ENCODE measurements at places on chromosomes 12 and 14.

- DNase-seq = no peak
These were observed 6.1 kb upstream of the TSPAN9 start for GRCh38 chr12:3071107-3071506.

DNA sequence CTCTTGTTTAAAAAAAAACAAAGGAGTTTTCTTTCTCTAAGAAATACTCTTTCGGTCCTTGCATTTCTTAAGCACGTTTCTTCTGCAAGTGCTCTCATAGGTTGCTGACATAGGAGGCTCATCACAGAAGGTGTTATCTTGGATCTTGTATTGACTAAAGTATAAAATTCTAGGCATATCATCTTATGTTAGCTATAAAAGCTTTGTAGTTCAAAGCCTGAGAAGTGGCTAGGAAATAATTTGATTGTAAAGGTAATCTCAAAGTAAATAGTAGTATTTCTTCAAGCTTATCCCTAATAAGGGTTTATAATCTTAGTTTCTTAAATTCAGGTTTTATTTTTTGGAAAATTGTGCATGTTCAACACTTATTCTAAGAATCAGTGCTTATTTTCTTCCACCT, 778.9 kb downstream of the TMTC2 start:
- no peak for DNase-seq

DNA sequence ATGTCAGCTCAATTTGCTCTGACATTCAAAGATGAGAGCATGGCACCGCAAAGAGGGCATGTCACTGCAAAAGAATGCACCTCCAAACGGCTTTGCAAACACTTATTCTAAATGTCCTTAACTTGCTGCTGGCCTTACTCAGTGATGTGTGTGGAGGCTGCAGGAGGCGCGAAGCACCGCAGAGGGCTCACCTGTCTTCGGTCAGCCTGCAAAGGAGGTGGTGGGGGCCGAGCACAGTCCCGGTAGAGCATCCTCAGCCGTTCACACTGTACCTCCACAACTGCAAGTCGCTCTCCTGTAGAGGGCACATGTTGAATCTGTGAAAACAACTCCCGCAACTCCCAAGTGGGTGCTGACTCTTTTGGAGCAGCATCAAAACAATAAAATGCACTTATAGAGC, 93.8 kb downstream of the TRAFD1 start:
- DNase-seq = no peak

GRCh38 chr12:78145398-78145797, 314.7 kb downstream of the NAV3 start:
- no peak for DNase-seq

DNA sequence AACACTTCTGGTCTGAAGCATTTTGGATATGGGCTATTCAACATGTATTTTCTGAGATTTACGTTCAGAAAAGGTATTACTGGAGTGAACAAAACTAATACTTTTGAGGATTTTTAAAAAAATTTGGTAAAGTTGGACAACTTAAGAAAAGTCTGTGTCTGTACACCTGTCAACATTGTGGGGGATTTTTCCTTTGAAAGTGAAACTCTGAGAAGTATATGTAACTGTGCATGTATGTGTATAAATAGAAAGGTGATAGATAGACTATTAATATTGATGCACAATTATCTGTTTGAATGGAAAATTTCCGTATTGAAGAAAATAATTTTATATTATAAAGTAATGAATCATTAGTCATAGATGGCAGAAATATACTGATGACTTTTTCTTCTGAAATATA, 312.8 kb upstream of the MDGA2 start:
- no peak for DNase-seq

Data from CD4-positive, alpha-beta memory T cell (primary cell).